ENCODE measurements at places on chromosomes 6 and 20.
A peak's percentile ranks its signal among the peaks of the same experiment; 100 is the strongest.

DNA sequence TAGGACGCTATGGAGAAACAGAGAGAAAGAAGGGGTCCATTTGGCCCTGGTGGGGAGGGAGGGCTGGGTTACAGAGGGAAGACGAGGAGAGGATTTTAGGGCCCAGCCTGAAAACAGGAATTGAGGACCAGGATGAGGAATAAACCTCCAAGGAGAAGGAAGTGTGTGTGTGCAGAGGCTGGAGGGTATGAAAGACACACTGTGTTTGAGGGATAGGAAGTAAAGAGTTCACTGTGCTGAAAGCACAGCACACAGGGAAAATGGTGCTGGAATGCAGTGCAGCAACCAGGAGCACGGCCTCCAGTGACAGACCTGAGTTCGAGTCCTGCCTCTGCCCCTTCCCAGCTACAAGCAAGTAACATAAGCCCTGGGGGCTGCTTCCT lies 7.8 kb downstream of the MBOAT1 start:
- no peak for DNase-seq

DNA sequence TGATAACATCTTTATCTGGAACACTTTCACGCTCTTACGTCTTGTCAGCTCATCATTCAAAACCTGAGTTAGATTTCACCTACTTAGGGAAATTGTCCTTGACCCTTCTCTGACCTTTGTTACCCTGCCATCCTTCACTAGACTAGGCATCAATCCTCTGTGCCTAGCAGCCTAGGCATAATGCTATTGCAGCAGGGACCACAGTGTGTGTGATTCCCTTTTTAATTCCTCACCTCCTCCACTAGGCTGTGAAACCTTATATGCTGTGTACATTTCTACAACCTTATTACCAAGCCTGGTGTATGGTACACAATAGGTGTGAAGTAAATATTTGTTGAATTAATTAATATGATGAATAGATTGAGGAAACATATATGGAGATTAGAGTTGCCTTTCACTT lies 66.7 kb upstream of the DEFB112 start:
- DNase-seq: no peak

DNA sequence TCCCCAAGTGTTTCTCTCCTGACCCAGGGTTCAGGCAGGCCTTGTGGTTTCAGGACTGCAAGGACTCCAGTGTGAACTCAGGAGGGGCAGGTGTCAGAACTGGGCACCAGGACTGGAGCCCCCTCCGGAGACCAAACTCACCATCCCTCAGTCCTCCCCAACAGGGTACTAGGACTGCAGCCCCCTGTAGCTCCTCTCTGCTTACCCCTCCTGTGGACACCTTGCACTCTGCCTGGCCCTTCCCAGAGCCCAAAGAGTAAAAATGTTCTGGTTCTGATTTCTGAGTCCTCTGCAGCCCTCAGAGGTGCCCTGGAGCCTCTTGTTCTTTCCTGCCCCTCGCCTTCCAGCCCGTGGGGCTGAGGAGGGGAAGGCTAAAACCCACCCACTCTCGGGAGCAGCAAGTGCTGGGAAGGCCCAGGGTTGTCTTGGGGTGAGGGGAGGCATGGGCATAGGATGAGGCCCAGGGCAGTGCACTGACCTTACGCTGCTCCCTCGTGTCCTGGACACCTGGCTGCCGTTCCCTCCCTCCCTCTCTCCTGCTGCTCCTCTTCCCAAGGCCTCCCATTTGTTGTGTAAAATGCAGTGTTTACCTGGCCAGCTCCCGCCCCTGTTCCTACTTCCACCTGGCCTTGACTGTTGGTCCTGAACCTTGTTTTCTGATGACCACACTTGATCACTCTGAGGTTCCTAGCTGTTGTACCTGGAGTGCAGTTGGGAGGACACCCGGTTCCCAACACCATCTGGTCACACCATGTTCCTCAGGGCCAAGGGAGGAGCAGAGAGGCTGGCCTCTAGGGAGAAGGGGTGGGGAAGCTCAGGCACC lies 9.9 kb downstream of the CNPY3 start:
- DNase-seq: no peak

DNA sequence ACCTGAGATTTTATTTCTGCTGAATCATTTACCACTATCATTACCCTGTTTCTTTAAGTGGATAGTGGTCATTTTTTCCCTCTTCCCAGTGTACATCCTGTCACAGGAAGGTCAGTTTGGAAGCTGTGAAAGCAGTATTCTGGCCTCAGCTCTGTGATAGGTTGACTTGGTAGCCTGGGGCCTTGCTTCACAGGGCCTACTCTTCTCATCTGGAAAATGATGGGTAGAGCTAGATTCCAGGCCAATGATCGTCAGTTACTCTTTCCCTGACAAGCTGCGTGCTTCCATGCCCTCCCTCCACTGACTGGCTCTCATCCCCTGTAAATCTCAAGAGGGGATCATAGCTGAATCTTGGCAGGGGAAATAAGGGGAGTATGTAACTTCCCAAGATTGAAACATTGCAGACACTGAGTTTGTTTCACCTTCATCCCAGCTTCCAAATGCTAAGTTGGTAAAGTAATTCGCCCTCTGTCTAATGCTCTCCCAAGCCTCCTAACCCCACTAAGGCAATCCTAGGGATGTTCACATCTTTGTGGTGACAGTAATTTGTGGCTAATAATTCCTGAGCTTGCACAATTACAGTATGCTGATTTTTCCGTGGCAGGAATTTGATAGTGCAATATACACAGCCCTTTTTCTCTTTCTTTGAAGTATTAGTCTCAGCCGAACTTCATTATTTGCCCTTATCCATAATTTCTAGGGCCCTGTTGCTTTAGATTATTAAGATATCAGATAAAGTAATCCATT lies 51.2 kb downstream of the VAPB start:
- no peak for DNase-seq

GRCh38 chr6:129895692-129896091 lies 34.6 kb upstream of the TMEM244 start:
- no peak for DNase-seq

DNA sequence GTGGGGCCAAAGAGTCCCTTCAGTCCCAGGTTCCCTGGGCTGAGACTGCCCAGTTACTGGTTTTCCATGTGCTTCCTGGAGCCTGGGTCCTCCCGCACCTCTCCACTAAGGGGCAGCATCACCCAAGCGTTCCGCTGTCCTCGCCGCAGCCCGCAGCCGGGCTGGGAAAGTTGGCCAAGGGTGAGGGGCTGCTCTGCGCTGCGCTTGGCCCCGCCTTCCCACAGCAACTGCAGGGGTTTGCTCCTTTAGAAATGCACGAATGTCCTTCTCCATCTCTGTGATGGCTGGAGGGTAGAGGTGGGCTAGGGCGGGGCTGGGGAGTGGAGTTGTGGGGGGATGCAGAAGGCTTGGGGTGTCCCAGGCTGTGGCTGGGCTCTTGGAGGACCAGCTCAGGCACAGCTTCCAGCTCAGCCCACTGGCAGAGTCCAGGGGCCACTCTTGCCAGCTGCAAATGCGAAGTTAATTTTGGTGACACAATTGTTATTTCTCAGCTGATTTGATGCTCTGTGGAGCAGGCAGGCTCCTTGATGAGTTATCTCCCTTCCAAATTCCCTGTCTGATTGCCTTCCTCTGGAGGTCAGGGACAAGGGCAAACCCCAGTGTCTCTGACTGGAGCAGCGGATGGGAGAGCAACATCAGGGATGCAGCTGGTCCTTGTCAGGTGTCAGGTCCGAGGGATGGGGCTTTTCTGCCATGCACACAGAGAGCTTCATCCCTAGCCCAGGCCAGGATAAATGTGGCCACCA lies 63.2 kb downstream of the NOL4L start:
- DNase-seq: peak; percentile 69

DNA sequence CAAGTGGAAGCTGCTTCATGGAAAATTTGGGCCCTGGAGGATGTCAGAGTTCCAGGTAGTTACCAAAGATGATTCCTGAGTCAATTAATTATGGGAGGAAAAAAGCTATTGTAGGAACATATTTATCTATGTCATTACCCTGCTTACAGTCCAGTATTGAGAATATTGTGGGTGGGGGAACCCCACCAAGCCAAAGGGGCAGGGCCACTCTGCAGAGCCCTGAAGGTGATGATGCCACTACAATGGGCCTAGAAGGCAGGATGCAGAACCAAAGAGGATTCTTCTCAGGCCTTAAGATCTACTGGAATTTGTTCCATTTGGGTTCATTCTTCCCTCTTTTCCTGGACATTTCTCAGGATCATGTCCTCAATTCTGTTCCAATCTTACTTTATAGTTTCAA lies 375.2 kb upstream of the MARCKS start:
- no peak for DNase-seq

- no peak for DNase-seq
Observed at GRCh38 chr6:15586503-15586902, 76.3 kb downstream of the DTNBP1 start.

- no peak for DNase-seq
Observed at GRCh38 chr6:149567945-149568585, 1.9 kb downstream of the GINM1 start.

DNA sequence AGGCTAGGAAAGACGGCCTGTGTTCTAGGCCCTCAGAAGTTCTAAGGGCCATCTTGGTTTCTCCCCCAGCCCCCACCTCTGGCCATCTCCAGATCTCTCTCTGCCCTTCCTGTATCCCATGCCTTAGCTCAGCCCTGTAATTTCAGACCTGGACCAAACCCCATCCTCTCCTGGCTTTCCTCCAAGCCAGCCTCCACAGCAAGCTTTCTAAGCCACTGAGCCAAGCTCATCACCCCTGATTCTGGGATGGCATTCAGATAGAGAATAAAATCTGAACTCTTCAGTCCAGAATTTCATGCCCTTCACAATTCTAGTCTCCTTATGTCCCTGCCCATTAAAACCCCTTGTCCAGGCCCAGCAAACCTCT lies 18.9 kb upstream of the CCM2L start:
- no peak for DNase-seq

DNA sequence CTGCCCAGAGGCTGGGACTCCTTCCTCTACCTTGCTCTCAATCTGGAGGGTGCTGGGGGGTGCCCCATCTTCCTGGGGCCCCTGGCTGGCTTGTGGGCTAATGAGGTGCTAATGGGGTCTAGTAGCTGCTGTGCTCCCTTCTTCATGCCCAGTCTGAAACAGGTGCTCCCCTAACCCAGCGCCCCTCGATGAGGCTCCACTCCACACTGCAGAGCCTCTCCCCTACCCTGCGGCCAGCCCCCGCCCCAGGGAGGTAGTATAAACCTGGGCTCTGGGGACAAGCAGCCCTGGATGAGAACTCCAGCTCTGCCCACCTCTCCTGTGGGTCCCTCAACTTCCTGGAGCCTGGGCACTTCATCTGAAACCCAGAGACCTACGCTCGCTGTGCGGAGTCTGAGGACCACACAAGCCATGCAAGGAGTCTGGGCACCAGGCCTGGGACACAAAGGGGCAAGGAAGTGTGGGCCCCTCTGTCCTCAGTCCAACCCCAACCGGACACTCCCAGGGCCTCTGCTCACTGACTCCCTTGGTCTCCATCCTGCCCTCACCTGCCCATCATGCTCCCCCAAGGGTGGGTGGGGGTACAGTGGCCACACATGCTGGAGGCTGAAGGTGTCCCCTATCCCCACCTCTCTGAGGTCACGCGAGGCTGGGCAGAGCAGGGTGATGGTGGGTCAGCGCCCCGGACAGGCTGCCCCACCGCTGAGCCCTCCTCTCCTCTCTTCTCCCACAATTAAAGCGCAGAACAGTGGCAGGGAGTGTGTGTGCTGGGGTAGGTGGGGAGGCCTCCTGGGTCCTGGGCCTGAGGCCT lies 6.1 kb downstream of the RPL10A start:
- no peak for DNase-seq
